ENCODE measurements at places on chromosomes 4 and X.

- DNase-seq, result no peak
These were observed 291.7 kb upstream of the UGT8 start for GRCh38 chr4:114306946-114307345.

DNA sequence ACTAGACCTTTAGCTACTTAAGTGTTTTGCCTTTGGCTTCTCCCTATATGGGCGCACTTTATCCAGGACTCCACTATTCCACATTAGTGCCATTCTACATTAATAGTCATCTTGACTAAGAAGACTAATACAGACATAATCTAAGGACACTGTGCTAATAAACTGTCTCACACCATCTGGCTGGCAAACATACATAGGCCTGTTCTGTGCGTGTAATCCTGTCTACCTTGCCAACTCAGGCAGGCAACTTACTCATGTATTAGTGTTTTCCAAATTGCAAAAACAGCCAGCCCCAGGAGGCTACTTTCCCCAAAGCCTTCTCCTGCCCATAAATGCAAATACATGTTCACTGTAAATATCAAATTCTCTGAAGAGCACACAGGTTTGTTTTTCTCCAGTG is 587.3 kb downstream of the TMA16 start:
- DNase-seq, result no peak

- no peak for DNase-seq
These were observed 247.9 kb downstream of the ADAM29 start for GRCh38 chr4:175166020-175166419.

- DNase-seq, result no peak
These were observed 35.8 kb upstream of the PGRMC2 start for GRCh38 chr4:128323401-128323800.

DNA sequence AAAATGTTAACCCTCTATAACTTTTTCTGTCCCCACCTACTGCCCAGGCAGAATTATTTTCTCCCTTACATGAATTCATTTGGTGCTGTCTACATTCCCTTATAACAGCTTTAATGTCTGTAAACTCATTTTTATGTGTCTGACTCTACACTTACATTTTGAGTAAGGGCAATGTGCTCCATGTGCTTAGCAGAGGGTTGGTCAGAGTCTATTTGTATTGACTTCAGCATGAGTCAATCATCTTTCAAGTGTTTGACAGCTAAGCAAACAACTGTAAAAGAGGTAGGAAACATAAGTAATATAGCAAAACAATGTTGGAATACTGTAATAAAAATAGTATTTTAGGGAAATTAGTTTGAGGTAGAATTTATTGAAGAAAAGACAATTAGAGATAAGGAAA is 6.3 kb downstream of the IL15 start:
- DNase-seq, result no peak

GRCh38 chr4:104494822-104495559 is at the start of gene CXXC4:
Gene CXXC4, minus strand, starts transcription at chr4:104494894. Its CDS starts 3,092 bp downstream, at chr4:104491802.
- DNase-seq, result no peak

DNA sequence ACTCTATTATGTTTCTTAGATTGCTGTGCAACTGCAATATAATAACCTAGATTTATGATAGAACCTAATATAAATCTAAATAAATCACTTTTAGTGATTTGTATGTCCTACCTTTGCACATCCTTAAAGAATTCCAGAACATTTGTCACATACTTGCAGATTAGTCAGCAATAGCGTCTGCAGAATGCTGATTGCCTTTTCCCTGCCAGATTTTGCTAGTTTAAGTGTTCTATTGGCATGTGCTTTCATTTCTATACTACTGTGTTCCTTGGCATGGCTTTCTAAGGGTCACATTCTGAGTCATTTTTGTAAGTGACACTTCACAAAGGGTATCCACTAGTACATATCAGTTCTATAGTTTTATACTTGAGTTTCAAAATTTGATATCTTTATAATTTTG is 303.1 kb upstream of the GIMD1 start:
- no peak for DNase-seq

- no peak for DNase-seq
These were observed 65.6 kb downstream of the JAKMIP1 start for GRCh38 chr4:6134612-6135220.

DNA sequence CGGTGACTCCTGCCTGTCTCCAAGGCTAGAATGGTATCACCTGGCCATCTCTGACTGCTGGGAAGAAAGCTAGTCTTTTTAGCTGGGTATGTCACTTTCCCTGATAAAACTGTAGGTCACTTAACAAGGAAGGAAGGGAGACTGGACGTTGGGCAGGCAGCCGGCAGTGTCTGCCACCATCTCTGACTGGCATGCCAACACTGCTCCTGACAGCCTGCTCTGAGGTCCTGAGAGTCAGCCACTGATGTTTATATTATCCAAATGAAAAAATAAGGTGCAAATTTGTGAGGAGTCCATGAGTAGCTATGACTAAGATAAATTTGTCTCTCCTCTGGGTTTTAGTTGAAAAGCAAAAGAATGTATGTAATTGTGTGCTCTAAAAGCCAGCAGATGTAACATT is 77.2 kb downstream of the SNX25 start:
- no peak for DNase-seq

- no peak for DNase-seq
These were observed 183.5 kb downstream of the PCDH7 start for GRCh38 chr4:30903502-30904214.

DNA sequence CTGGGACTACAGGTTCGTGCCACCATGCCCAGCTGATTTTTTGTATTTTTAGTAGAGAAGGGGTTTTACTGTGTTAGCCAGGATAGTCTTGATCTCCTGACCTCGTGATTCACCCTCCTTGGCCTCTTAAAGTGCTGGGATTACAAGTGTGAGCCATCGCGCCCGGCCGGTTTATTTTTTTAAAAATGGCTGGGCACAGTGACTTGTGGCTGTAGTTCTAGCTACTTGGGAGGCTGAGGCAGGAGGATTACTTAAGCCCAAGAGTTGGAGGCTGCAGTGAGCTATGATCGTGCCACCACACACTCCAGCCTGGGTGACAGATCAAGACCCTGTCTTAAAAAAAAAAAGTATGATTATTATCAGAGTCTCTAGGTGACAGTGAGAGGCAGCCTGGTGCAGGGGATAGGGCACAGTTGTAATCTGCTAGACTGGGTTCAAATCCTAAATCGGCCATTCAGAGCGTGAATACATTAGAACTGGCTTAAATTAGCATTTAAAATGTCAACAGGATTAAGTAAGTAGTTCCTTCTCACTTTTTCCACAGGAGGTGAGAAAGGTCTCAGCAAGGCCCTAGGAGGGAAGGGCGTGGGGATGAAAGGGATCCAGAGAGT is 435 bp upstream of the MGST2 start:
- no peak for DNase-seq

DNA sequence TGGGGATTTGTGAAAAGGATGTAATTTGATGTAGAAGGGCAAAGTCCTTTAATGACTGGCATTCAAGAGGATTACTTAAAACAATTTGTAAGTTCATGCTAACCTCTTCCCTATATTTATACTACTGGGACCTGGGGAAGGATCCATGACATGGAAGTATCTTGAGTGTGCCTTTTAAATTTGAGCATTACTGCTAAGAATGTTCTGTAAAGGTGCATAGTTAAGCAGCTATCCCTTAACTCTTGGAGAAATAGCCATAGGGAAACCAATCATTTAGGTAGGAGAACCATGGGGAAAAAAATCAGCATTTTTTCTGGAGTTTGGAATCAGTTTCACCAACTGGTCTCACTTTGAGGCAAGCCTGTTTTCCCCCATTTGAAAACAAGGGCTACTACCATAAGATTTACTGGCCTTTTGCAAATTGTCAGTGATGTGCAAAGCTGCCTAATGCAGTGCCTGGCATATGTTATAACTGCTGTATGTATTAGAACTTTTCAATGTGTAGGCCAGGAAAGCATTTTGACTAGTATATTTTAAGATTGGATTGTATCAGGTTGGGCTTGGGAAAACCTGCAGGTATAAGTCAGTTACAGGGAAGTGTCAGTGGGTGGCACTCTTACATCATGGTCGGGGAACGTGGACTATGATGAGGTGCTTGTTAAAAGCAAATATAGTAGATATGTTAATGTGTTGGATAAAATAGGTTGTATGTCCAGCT is 72.1 kb downstream of the PRSS12 start:
- peak; percentile 17 for DNase-seq

DNA sequence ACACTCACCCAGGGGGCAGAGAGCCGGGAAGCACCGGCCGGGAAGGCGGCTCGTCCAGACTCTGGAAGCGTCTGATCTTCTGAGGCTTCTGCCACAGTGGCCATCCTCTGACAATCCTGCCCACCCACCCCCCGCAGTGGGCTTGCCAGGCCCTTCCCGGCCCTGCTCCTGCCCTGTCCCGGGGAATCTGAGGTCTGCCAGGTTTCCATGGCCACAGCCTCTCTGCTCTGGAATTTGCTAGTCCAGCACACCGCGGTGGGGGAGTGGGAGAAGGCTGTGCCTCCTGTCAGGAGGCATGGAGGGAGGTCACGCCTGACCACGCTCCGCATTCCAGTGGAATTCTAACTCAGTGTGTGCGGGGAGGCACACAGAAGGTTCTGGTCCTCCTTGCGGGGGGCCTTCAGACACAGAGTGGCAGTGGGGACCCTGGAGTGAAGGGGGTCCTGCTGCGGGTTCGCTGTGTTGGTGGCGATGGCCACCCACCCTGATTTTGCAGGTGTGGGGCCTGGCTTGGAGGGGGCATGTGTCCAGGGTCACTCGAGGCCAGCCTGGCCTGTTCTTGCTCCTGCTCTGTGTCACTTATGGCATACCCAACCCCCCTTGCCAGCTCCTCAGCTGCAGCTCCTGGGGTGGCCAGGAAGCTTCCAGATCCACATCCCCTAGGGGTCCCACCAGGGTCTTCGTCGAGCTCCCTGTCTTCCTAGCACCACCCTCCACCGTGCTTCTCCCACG is 55.6 kb upstream of the ADRA2C start:
- no peak for DNase-seq

DNA sequence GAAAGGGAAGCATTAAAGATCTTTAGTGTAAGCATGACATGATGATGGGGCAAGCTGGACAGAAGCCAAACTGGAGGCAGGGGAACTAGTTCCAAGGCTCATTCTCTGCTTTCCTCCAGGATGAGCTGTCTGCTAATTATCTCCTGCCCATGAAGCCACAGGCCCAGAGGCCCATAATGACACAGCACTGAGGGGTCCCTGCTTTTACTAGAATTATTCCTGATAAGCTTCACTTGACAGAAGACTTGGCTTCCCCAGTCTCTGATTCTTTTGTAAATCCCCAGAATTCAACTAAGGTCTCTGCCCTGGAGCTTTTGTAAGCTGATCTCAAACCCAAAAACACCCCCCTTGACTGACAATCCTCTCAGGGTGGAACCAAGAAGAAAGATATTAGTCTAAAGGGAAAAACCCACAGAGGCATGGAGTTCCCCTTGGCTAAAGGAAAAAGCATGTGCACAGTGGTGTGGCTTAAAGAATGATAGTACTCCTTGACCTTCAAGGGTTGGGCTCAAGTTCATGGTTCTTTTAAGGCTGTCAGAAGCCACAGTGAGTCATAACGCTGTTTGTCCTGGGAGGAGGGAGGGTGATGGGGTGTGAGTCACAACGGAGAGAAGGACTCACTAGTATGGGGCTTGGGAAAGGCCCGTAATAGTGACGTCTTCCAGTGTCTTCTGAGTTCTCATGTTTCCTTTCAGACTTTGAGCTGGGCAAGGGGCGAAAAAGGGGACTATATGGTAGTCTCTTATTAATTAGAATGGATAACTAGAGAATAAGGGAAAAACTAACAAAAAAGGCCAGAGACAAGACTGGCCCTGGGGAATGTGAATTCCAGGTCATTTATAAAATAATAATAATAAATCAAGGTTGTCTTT is 146.0 kb upstream of the CPEB2 start:
- no peak for DNase-seq

DNA sequence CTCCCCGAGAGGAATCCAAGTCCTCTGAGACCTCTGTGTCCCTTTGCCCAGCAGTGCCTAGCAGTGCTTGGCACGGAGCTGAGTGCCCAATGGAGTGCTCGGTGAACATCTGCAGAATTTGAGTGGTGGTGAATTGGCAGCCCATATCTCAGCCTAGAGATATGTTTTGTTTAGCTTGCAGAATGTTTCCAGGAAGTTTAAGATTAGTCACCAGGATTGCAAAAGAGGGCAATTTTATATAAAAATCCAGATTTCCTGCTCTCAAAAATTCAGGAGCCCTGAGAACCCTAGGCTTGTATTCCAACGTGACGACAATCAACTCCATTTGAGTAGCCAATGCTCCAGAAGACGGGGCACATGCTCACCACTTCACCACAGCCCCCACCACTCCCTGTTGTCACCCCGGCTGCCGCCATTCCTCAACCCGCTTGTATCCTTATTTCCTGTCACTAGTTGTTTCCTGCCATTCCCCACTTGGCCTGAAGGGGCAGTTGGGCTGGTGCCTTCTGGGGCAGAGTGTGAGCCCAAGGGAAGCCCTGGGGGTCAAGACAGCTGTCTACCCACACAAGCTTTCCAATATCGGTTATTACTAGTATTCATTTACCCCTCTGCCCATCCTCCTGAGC is 116.9 kb downstream of the EFNB1 start:
- no peak for DNase-seq

DNA sequence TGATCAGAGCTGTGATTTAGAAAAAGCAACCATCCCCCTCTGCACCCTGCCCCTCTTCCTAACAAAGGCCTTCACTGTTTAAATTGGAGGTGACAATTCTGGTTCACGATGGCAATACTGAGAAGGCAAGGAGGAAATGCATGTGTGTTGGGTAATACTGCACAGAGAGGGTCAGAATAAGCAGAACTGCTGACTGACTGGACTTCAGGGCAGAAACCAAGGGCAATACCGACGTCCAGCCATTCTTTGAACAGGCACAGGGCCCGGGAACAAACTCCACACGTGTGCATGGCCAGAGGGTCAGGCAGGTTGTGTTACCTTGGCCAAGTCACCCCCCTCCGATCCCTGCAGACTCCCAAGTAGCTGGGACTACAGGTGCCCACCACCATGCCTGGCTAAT is 6.0 kb downstream of the ACSL1 start:
- DNase-seq, result no peak

GRCh38 chrX:45956191-45956870 is 588.9 kb downstream of the ZNF674 start:
- DNase-seq, result no peak

GRCh38 chr4:113776679-113777078 is 15.1 kb upstream of the CAMK2D start:
- DNase-seq, result no peak

DNA sequence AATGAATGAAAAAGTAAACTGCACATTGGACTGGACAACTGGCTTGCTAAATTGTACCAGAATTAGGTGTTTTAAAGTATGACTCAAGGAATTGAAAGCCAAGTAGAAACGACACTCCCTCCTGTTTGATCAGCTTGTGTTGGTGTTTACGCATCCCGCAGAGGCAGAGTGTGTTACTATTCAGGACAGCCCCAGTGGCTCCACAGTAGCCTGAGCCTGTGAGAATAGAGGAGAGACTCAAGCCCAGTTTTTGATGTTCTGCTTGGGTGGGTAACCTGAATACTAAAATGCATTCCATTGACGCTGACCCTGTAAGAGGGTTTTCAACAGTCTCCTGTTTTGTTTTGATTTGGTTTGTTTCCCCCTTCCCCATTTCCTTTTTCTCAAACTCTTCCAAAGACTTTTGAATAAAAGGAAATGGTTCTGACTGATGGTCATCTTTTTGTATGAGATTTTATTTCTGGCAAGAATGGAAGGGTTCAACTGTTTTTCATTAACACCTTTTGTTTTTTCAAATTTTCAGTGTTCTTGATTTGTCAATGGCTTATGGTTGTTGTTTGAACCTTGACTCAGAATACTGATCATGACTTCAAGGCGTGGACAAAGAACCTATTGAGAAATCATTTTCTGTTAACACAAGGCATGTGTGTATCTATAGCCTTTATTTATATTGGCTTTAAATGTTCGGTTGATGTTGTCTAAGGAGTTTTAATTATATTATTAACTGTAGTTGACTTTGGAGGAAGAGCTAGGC is 10.2 kb downstream of the ADGRL3 start:
- DNase-seq, result no peak
